ENCODE measurements at places on chromosomes 12 and 14.
A peak's percentile ranks its signal among the peaks of the same experiment; 100 is the strongest.

DNA sequence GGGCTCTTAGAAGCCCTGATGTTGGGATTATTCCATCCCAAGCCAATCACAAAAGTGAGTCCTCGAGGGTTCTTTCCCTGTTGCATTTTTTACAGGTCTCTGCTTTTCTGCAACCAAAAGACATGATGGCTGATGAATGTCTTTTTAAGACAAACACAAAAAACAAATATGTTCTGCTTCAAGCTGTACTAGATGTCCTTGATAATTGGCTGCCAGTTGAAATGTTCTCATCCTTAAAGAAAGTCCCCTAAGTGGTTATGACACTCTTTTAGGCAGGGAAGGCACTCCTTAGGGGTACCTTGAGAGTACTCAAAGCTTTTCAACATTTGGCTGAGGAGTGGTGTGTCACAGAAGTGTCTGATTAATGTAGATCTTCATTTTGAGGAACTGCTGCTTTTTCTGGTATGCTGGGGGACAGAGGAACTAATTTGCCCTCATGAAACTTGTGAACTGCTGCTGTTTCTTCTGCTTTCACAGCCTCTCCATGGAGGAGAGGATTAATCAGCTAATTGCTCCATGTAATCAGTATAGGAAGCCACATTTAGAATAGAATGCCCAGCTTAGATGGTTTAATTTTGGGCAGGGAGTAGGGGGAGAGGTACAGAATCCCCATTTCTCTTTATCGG lies 22.8 kb upstream of the IGF1 start:
- DNase-seq: no peak

DNA sequence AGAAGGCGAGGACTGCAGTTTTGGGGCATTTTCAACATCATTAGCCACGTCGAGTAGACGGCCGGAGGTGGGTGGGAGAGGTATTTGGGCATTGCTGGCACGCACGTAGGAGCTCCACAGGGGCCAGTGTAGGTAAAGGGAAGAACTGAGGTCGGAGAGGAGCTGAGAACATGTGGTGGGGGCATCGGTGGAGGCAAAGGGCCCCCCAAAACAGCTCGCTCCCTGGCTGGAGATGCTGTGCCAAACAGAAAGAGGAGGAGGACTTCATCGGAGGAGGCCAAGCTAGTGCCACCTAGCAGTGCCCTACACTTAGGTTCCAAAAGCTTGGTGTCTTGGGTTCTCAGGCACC lies 52.0 kb upstream of the PPP2R5C start:
- DNase-seq: no peak

DNA sequence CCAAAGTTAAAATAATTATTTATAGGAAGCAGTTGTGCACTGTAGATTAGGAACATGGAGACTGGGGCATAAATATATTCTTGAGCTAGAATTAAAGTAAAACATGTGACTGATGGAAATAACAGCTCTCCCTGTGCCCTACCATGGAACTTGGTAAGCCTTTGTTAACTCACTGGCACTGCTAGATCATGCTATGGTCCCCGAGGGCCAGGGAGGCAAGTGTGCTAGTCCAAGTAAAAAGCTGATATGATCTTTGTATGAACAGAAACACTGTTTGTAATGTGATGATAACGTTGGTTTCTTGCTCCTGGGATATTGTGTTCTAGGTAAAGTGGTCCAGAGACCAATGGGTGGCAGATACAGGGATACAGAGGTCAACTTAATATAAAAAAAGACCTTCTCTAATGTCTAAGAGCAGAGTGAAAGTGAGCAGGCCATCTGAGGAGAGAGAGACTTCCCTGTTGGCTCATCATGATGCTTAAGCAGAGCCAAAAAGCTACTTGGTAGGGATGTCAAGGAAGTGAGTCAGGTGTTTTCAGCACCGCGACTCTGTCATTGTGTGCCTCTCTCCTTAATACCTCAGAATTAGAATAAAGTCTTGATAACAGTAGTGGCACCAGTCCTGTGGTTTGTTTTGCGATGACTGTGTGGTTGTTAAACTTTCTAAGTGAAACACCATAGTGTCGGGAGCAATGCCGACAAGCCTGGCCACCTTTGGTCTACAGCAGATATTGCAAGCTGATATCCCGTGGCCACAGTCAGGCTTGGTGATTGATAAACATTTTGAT lies 27.6 kb downstream of the BICD1 start:
- peak; percentile 59 for DNase-seq

- DNase-seq: no peak
Observed at GRCh38 chr14:65025818-65026217, 39.1 kb downstream of the FNTB start.

- DNase-seq: no peak
Observed at GRCh38 chr12:51620448-51620847, 29.4 kb downstream of the SCN8A start.

DNA sequence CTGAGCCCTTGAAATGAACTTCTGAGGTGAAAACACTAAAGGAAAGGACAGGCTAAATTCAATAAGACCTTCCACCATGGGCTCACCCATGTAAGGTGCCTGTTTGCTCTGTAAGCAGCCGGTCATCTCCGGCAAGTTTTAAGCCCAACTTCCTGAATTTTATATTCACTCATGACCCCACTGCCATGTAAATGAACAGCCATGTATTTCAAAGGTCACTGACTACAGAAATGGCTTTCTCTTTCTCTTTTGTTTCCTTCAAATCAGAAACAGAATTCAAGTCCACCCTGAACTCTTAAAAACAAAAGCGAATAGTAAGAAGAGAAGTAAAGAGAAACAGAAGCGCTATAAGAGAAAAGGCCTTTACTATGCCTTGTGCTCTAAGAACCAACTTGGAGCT lies 61.7 kb upstream of the OVCH1 start:
- DNase-seq: no peak

All from stimulated activated CD8-positive, alpha-beta memory T cell treated with anti-CD3 and anti-CD28 coated beads, Interleukin-15, amount 100 ng/mL, for 48 hours (primary cell).